Right atrium auricular region (tissue), 2 donors: ENCODE measurements at places on chromosomes 6 and 20.

GRCh38 chr6:128463942-128464341 is 56.5 kb downstream of the PTPRK start:
- DNase-seq, result no peak

GRCh38 chr6:99236010-99236409 is 113.5 kb downstream of the FAXC start:
- no peak for DNase-seq

GRCh38 chr20:51446656-51447055 is 95.9 kb downstream of the NFATC2 start:
- DNase-seq, result no peak

- no peak for DNase-seq
These were observed 167.2 kb upstream of the MANEA start for GRCh38 chr6:95410168-95410567.

- no peak for DNase-seq
These were observed 72.2 kb downstream of the RPP40 start for GRCh38 chr6:4931530-4932227.

- no peak for DNase-seq
These were observed 135.1 kb downstream of the FAM83B start for GRCh38 chr6:54981647-54982046.

DNA sequence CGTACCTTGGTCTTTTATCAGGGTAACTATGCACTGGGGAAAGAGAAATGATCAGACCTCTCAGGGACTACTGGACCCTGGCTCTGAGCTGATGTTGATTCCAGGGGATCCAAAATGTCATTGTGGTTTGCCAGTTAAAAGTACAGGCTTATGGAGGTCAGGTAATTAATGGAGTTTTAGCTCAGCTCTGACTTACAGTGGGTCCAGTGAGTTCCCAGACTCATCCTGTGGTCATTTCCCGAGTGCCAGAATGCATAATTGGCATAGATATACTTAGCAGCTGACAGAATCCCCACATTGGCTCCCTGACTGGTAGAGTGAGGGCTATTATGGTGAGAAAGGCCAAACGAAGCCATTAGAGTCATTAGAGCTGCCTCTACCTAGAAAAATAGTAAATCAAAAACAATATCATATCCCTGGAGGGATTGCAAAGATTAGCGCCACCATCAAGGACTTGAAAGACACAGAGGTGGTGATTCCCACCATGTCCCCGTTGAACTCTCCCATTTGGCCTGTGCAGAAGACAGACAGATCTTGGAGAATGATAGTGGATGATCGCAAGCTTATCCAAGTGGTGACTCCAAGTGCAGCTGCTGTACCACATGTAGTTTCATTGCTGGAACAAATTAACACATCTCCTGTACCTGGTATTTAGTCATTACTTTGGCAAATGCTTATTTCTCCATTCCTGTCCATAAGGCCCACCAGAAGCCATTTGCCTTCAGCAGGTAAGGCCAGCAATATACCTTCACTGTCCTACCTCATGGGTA is 152.4 kb downstream of the THBS2 start:
- no peak for DNase-seq
